ENCODE measurements at places on chromosomes 2 and 18.

DNA sequence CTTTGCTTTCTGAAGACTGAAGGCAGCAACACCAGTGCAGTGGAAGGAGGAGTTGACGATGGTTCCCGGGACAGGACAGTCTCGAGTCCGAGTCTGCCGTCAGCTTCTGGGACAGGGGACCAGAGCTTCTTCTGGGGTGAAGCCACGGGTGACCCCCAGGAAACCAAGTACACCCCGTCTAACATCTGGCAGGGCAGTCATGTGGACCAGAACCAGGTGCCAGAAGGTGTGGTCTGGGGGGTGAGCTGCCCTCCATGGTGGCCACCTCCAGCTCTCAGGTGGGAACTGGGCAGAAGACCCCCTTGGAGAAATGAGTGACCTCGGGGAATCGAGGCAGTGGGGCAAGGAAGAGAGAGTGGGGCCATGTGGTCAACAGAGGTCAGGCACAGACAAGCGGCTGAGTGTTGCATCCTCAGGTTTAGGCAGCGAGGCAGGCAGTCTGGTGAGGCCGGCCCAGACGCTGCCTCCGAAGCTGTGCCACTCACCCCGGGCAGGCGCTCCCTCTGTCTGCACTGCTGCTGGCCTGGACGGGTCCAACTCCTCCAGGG, 204.3 kb downstream of the HDAC4 start:
- DNase-seq: no peak

DNA sequence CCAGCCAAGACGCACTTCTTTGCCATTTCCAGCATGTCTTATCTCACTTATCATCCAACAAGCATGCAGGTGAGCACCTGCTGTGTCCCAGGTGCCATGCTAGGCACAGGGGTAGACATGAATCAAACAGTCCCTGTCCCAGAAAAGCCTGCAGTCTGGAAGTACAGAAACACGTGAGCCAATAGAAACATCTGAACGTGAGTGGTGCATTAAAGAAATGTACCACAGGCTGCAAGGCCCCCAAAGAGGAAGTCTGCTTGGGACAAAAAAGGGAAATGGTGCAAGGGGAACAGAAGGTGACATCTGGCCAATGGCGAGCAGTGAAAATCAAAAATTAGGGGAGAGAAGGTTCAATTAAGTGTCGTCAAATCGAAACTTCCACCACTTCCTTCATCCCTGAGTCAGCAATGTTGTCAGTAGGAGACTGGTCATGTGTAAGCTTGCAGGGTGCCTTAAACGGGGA, 17.6 kb upstream of the TMEM247 start:
- no peak for DNase-seq

GRCh38 chr18:57737400-57738060, 65.6 kb downstream of the ATP8B1 start:
- no peak for DNase-seq

DNA sequence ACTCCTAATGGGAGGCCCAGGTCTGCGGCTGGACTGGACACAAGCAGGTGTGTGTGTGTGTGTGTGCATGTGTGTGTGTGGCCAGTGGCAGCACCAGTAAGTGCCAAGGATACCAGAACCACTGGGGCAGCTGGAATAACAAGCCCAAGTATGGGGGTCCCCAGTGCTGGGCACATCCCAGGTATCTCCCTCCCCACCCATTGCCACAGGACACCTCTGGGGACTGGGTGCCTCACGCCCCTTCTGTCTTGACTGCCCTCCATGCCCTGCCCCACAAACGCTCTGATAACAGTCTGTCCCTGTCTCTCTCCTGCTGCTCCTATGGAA, 9.0 kb downstream of the SPEG start:
- no peak for DNase-seq

DNA sequence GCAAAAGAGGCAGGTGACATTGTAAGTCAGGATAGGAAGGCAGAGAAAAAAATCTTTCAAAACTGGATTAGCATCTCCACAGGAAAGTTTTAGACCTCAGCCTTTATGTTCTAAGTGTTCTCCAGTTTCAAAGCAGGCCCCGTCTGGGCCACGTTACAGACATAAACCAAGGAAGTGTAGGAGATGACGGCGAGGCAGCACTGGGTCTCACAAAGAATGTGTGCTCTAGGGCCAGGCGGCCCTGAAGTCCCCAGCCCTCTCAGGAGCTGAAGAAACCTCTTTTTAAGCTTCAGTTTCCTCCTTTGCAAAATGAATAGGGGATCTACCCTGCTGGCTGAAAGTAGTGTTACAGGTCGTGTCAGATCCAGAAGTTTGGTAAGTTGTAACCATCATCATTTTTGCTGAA, 81.7 kb downstream of the SPRED2 start:
- DNase-seq: no peak

DNA sequence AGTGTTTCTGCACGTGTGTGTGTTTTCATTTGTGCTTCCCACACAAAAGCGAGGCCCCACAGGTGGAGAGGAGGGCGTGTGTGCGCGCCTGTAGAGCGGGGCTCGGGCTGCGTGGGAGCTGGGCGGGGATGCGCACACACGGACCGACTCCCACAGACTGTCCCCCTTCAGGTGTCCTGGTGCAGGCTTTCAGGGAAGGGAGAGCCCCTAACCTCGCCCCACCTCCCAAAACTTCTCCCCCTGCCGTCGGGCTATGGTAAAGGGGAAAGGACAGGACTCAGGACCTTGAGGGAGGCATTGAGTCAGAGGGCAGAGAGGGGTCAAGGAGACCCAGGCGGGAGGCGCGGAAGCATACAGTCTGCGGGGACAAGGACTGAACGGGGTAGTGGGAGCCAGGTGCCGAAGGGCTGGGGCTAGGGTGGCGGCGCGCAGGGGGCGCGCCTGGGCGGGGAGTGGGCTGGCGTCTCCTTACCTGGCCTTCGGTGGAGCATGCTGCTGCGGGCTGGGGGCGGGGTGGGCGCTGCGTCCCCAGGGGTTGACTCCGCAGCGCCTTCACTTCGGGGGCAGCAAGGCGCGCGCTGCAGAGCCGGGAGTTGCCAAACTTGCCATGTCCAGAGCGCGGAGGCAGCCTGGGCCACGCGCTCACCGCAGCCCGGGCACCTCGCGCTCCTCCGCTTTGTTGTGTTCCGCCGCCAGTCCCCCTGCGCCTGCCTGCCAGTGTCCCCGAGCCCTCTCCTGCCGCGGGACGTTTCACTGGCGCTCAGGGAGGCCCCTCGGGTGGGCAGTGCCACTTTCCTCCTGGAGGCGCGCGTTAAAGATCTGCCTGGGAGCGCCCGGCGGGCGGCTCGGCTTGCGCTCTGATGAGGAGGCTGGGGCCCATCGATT, 302.0 kb downstream of the NCKAP5 start:
- no peak for DNase-seq

DNA sequence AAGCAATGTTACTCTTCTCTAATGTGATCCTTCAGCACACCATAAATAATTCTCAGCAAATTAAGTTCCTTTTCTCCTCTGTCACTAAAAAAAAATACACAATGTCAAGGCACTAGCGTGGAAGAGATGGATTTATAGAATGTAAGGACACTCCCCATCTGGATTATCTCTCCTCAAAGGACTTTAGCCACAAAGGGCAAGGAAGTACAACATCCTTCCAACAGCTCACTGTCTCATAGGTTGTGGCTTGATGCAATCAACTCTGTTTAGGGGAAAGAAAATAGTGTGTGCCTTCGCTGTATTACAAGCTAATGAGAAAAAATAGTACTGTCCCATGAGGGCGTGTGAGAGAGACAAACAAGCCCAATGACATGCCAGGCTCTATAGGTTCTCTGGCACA, 129.1 kb upstream of the DNMT3A start:
- DNase-seq: no peak

GRCh38 chr2:236816197-236817170, 246.9 kb downstream of the ACKR3 start:
- DNase-seq: no peak

DNA sequence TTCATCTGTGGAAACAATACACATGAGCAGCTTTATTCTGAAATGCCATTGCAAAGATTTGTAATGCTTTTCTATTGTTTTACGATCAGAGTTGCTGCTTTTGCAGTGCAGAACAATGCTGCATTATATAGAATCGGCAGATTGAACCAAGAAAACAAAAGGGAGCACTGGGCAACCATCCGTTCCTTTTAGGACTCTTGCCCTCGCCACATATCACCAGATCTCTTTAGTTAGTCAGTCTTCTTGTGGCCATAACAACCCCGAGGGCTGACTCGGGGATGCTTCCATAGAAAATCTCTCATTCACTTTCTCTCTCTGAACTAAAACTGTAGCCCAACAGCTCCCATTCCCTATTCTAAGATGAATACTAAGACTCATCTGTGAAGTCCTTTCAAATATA, 340.4 kb downstream of the NRXN1 start:
- no peak for DNase-seq

GRCh38 chr2:147013696-147014392, 831.0 kb upstream of the ACVR2A start:
- no peak for DNase-seq

- DNase-seq: no peak
Observed at GRCh38 chr2:1272835-1273234, 140.4 kb upstream of the TPO start.

GRCh38 chr2:201915446-201915845, 109.1 kb downstream of the CDK15 start:
- no peak for DNase-seq

All from activated T-cell treated with anti-CD3 and anti-CD28 coated beads for 4 hours (primary cell).